GOT3 (cell line): ENCODE measurements at places on chromosomes 11 and 22.

DNA sequence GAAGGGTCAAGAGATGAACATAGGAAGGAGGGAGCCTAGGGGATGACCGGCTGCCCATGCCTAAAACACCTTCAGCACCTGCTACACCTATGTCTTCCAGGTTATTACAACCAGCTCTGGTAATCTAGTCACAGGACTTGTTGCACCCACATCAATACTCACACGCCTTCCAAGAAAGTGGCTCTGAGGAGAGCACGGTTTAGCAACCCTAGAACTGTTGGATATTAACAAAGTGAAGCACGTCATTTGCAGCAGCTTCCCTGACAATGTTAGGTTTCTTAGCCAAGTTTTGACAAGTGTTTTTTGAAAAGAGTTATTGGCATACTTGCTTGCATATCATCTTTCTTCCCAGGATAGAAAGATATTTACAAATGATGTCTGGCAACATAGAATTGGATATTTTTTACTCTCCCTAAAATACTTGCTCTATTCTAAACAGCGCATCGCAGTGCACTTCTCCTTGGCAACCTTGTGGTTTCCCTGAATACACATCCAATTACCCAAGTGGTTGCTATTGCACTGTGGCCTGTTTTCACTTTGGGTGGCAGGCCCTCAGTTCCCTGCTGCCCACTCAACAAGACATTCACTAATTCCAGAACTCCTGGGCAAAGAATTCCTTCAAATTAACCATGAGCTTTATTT is 94.3 kb upstream of the ARHGAP42 start:
- DNase-seq, result no peak

GRCh38 chr22:45475851-45476514 is 26.7 kb upstream of the FBLN1 start:
- DNase-seq, result no peak

DNA sequence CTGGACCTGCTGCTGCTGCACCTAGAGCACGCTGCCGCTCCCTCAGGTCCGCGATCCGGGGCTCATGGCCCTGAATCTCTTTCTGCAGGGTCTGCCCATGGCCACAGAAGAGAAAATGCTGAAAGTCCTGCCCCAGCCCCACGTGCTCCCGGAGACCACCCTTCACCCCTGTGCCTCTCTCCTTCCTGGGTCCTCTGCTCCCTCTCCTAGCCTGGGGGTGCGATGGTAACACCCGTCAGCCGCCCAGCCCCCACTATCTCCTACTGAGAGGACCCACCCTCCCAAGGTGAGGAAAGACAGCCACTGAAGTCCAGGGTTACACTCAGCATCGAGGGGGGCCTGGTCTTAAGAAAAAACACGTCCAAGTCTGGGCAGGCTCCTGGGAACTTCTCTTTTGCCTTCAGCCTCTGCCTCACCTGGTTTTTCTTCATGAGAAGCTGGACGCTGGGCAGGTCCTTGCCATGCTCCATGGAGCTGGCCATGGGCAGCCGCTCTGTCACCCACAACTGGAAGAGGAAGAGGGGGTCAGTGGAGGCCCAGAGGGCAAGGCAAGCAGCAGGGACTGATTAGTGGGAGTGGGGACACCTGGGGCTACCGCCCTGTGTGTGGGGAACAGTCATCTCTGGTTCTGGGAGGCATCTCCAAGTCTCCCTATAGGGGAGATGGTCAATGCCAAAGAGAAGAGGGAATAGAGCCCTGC is 15.8 kb upstream of the RBM4B start:
- DNase-seq, result no peak

GRCh38 chr22:47804281-47804680 is 1041.8 kb downstream of the TBC1D22A start:
- DNase-seq, result no peak

DNA sequence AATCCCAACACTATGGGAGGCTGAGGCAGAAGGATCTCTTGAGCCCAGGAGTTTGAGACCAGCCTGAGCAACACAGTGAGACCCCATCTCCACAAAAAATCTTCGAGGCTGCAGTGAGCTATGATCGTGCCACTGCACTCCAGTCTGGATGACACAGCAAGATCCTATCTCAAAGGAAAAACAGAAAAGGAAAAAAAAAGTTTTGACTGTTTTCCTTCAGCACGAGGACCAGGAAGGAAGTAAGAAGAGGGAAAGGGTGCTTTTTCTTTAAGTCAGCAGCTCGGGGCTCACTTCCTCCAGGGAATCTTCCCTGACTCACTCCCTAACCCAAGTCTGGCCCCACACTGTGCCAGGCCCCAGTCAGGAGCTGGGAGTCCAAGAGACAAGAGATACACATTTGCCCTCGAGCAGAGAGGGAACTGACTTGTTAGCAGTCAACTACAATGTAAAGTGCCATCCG is 14.2 kb downstream of the ARRB1 start:
- DNase-seq, result no peak

GRCh38 chr11:35477901-35478300 is 47.5 kb downstream of the PAMR1 start:
- DNase-seq, result no peak

GRCh38 chr11:19307498-19307897 is 66.8 kb upstream of the E2F8 start:
- no peak for DNase-seq

- DNase-seq, result no peak
Observed at GRCh38 chr11:10373340-10373739, 68.5 kb downstream of the ADM start.

GRCh38 chr22:48794906-48795305 is 1032.8 kb downstream of the BRD1 start:
- DNase-seq, result no peak

GRCh38 chr11:114094516-114094915 is 35.0 kb downstream of the ZBTB16 start:
- no peak for DNase-seq
